ENCODE measurements at places on chromosomes 4 and X.

GRCh38 chr4:95050980-95051701 is 293.4 kb downstream of the BMPR1B start:
- no peak for DNase-seq

GRCh38 chr4:120540625-120541024 is 381.9 kb downstream of the PRDM5 start:
- no peak for DNase-seq

- DNase-seq = no peak
Measured at GRCh38 chr4:119016636-119017035, 119.0 kb upstream of the MYOZ2 start.

- no peak for DNase-seq
Measured at GRCh38 chr4:36337665-36338185, 56.3 kb downstream of the DTHD1 start.

All from stimulated activated CD8-positive, alpha-beta memory T cell treated with anti-CD3 and anti-CD28 coated beads, Interleukin-2, amount 100 ng/mL, for 1 hour (primary cell).